ENCODE measurements at places on chromosomes 2 and 18.

DNA sequence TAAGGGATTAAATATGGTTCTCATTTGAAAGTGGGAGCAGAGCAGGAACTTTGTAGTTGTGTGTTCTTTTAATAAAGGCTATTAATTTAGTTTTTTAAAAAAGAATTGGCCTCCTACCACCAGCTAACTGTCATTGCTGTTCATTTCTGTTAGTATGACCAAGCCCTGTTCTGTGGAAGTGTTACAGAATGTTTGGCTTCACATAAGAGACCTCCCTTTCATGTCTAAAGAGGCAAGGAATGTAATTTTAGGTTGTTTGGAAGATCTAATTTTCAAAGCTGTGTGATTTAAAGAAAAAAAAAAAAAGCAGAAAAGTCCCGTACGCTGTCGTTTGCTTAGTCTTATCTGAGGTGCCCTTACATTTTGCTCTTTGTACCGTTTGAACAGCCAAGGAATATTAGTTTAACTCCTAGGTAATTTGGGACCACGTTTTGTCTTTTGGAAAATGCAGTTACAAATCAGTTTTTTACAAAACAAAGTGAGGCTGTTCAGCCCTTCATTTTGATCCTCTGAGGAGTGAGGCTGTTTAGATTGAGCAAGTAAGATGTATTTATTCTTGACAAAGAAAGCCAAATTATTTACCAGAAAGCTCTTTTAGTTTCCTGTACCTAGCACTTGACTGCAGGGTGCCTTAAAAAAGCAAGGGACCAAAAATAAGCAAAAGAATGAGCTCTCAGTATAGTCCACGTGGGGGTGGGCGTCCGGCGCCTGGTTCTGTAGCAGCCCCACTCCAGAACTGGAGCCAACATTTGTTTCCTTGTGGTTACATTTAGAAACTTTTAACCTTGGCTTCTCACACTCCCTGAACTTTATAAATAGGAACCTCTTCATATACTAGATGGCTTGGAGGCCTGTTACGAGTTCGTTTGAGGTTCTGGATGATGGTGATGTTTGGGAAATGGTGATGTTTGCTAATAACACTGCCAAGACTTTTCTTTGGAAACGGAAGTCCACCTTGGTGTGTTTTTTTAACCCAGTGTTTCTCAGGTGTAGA is 136.2 kb downstream of the FMNL2 start:
- DNase-seq, result no peak

DNA sequence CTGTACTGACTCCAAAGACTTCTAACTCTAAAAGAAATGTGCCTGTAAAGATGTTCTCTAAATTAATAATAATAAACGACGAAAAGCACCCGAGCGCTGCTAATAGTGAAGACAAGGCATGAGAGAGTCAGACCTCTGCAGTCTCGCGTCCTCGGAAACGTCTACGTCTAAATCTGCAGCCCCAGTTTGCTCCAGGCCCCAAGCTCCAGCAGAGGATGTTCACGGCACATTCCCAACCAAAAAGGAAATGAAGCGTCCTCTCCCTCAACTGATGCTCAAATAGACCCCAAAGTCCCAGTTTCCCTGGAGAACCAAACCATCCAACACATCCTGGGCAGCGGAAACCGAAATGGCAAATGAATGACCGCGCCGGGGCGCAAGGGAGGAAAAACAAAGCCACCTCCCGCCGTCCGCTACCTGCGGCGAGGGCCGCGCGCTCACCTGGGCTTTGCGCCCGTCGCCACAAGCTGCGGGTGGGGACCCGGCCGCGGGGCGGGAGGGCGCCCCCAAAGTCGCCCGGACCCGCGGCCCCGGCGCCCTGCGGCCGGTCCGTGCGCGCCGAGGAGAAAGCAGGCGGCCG is 47.1 kb upstream of the CCDC150 start:
- DNase-seq, result no peak

GRCh38 chr2:65053199-65053598 is 3.0 kb upstream of the CEP68 start:
- no peak for DNase-seq

DNA sequence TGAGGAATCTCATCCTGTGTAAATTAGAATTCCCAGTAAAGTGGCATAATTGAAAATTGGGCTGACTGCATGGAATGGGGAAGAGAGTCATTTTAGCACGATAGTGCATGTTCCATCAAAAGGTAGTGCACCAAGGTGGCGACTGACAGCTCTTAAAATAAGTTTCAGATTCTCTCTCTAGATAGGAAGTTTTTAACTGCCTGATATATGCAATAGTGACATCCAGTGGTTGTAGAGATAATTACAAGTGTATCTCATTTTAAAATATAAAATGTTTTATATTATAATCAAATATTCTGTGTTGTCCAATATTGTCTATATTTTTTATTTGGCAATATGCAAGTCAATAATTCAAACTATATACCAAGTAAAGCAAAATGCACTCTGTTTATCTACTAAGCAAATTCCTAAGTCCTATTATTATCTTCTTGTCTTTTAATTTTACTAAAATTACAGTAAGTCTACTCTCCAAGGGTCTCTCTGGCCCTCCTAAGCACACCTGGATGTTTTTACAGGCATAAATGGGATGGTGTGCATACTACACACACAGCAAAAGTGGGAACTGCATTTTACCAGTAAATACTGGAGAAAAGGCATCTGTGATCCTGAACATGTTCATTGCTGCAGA is 397.7 kb upstream of the HNRNPA3 start:
- DNase-seq, result no peak

DNA sequence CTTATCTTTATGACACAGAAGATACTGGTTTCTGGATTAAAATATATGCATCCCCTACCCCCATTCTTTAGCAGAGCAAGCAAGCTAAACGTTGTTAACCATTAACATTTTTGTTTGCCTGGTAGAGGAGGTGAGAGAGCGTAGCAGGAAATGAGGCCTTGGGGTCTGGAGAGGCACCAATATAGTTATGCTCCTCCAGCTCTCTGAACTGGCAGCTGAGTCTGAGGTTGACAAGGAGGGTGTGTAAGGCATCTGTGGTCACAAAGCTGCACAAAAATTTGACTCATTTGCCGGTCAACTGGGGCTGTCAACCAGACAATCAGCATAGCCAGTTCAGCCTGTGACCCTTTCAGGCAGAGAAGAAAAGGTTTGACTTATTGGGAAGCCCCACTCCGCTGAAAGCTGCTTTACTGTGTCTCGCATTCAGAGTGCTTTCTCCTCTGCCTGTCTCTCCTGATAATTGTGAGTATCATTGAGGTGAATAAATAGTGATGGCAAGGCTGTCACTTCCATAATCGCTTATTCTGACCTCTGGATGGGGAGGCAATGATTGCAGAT is 647.5 kb upstream of the SETBP1 start:
- DNase-seq, result no peak

DNA sequence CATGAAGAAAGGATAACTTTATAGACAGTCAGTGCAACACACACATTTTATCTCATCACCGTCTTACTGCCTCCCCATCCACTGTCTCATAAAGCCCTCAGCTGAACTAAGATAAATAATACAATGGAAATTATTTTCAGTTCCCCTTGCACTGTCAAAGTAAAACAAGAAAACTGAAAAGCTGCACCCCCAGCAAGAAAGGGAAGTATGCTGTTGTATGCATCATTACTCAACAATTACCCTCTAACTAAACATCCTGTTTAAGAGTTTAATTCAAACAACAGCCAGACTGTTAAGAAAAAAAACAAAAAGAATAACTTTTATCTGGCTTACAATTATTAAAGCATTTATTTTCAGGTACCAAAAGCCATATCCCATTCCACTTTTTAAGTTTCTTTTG is 25.0 kb downstream of the MPPE1 start:
- DNase-seq, result no peak

DNA sequence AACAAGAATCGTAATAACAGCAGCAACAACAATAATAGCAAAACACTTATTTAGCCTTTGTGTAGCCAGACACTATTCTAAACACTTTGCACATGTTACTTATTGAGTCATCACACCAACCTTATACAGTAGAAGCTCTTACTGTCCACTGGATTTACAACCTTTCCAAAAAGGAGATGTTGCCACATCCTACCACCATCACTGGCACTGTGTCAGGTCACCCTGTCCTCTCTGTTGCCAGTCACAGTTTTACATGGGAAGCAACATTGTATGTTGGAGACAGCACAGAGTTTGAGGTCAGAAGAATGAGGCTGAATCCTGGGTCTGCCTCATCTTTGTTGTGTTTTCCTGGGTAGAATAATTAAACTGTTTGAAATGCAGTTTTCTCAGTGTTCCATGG is 201.4 kb upstream of the EPAS1 start:
- no peak for DNase-seq

- no peak for DNase-seq
Measured at GRCh38 chr2:100224988-100225710, 82.8 kb upstream of the AFF3 start.

DNA sequence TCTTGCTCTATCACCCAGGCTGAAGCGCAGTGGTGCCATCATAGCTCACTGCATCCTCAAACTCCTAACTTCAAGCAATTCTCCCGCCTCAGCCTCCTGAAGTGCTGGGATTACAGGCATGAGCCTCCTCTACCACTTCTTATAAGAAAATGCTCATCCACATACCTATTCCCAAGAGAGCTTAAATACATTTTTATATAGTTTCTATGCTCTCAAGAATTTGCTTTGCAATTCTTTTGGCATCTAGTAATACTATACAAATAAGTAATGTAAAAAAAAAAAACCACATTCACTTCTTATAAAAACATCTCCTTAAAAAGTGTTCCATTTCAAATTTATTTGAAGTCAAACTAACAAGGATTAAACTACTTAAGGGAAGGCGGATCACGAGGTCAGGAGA is 197.3 kb downstream of the DNAH7 start:
- DNase-seq, result no peak

GRCh38 chr2:128490881-128491691 is 172.4 kb upstream of the HS6ST1 start:
- no peak for DNase-seq

GRCh38 chr2:173272849-173273248 is 81.8 kb upstream of the CDCA7 start:
- DNase-seq, result no peak

DNA sequence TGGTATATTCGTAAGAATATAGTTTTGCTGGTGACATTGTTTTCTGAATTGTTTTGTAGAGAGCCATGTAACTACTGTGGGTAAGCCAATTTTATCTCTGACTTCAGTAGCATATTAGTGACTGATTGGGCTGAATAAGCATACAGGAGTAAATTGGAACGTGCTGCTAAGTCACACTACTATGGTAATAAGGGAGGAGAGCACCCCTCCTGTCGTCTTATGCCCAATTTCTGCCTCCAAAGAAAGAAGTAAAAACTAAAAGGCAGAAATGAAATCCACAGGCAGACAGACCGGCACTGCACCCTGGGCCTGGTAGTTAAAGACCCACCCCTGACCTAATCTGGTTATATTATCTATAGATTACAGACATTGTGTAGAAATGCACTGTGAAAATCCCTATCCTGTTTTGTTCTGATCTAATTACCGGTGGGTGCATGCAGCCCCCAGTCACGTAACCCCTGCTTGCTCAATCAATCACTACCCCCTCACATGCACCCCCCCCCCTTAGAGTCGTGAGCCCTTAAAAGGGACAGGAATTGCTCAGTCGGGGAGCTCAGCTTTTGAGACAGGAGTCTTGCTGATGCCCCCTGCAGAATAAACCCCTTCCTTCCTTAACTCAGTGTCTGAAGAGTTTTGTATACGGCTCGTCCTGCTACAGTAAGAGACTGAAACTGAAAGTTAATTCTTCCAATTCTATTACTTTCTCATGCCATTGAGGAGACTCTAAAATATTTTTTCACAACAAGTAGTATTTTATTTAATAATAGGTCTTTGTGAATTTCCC is 167.0 kb downstream of the ZNF804A start:
- no peak for DNase-seq

DNA sequence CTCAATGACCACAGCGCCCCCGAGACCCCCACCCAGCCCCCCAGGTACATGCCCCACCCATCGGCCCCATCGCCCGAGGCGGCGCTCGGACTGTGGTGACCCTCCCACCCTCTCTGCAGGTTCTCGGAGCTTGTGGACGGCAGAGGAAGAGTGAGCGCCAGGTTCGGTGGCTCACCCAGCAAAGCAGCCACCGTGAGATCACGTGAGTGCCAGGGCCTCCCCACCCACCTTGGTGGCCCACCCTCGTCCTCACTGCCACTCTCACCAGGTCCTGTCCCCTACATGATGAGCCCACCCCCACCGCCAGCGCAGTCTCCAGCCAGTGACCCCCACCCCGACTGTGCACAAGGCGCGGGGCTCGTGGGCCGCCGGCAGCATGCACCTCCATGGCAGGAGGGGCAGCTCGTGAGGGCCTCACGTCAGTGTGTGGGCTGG is 30.4 kb downstream of the MTERF4 start:
- no peak for DNase-seq

DNA sequence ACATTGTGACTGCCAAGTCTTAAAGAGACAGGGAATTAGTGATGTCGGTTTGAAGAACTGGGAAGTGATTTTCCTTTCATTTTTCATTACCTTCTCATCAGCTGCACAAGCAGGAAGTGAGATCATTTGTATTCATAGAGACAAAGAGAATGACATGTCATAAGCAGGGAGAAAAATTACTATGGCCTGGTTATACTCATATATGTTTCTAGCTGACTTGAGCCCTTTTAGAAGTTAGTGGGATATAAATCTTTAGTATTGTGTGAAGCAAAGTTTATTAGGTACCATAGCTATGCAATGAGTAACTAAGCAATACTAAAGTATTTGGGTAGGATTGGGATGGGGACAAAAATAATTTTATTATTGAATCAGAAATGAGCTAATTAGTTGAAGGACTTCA is 284.1 kb downstream of the PID1 start:
- no peak for DNase-seq

DNA sequence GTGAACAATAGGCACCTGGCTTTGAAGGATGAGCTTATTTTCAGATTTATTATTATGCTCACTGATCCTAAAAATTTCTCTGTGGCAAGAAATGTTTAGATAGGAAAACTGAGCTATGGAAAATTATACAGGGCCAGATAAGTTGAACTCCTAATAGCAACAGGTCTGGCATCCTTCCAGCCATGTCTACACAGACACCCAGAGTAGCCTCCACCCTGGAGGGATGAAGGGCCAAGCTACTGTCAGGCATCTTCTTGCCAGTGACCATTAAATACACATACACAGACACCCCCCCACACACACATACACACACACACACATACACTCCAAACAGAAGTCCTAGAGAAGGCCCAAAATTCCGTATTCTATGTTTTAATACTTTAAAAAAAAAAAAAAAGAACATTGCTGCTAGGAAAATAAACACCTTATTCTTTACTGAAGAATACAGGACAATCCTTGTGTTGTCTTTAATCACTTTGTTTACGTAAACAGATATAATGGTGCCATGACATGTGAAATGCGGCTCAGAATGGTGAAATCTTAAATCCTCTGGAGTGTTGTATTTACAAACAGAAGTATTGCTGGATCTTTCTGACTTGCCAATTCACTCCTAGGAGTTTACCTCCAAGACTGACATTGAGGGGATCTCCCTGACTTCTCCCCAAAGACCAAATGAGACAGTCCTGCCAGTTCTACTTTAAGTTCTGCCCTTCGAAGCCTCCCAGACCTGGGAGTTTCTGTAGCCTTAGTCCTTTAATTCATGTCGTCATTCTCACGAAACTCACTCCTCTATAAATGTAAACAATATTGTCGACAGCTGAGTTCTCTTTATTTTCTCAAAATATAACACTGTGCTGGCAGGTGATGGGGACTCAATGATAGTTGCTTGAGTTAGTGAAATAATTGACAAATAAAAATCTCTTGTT is 163.1 kb downstream of the ANTXR1 start:
- DNase-seq, result no peak

All from cortex of kidney (tissue), 1 donor.